ENCODE measurements at places on chromosomes 4 and X. TPM values are rescaled to one million over a fixed set of nuclear protein-coding genes. Genes with fewer than 3 reads are reported as not detected.

GRCh38 chrX:18873189-18873791 lies 110.6 kb downstream of the PHKA2 start:
- DNase-seq, result no peak

DNA sequence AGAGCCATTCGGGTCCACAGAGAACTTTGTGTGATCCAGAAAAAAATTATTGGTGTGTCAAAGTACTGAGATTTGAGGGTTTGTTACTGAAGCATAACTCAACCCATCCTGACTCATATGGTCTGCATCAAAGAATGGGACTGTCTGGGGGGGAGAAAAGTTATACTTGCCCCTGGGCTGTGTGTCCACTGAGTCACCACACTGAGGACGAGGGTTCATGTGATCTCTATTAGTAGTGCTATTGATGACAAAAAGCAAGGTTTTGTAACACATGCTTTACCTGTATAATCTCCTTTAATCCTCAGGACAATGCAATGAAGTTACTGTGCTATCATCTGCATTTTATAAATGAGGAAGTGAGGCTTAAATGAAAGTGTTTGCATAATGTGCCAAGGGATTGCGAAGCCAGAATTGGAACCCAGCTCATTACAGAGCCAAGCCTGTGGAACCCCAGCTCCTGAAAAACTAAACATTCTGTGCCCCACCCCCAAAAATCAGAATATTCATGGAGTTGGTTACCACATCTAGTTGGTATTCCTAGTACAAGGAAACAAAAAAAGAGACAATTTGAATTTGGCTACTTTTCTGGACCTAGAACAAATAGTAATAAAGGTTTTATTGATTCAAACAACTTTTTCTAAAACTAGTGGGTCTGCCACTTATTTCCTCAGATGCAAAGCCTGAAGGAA lies 31.2 kb downstream of the CCDC149 start:
- DNase-seq, result no peak

- DNase-seq, result no peak
These were observed 19.8 kb downstream of the GLRB start for GRCh38 chr4:157095716-157096115.

GRCh38 chr4:53855581-53856250 lies 208.7 kb downstream of the CHIC2 start:
- DNase-seq, result no peak

- no peak for DNase-seq
These were observed 188.5 kb upstream of the TEX13C start for GRCh38 chrX:125131164-125131563.

- no peak for DNase-seq
These were observed 6.1 kb downstream of the TCEANC start for GRCh38 chrX:13659063-13659462.

DNA sequence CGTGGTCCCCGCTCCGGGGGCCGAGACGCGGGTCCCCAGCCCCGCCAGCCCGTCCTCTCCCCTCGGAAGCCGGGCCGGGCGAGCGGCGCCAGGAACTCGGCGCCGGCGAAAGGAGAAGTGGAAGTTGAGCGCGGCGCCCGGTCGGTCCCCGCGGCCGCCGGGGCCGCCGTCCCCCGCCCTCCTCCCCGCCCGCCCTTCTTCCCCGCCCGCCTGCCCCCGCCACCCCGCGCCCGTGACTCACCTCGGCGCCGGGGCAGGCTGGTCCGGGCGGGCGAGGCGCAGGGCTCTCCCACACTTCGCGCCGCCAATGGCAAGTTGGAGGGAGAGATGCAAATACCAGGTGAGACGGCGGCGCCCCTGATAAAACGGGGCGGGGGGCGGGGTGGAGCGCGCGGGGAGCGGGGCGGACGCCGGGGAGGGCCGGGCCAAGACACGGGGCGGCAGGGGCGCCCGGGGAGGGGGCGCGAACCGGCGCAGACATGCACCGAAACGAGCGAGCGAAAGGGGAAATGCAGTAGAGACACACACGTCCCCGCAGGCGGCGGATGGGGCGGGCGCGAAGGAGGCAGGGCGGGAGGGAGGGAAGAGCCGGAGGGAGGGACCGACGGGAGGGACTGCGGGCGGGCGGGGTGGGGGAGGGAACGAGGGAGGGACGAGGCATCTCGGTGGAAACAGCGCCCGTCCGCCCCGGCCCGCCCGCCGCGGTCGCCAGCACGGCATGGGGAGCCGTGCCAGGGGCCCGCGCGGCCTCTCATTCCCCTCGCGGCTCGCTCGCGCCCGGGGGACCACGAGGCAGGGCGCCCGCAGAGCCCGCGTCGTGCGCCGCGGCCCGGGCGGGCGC lies at the start of gene ELF4:
TSS of gene ELF4 (minus strand) at position 119 of the 841 bp plus-strand sequence. CDS start 29,167 bp downstream, outside the sequence.
- DNase-seq, result peak; percentile 53

GRCh38 chrX:10483191-10483831 lies 137.1 kb downstream of the MID1 start:
- DNase-seq, result no peak

DNA sequence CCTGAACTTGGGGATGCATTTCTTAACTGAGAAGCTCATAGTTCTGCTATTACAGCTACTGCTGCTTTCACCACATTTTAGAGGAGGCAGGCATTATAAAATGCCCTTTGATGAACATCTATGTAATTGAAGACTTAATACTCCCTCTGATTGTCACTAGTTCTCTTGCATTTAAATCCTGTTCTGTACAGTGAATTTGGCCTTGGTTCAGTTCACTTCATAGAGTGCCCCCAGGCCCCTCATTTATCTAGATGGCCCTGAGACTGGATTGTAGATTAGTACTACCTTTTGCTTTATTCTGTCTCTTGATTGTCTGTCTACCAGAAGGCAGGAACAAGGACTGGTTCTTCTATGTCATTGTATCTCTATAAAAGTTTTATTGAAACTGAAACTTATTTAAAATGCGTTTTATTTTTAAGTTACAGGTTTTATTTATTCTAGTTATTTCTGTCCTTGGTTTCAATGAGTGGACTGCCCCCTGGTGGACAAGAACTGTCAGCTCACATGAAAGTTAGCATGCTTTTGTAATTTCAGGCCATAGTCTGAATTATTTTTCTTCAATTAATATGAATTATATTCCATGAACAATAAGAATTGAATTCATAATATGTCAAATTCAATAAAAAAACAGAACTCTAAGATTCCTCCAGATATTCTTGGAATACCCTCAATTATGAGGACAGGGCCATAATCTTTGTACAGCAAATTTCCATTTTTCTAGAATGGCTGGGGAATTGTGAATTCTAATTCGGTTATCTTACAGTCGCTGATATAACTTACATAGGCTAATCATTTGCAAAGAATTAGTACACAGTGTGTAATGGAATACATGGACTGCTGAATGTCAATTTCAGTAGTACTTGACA lies 47.2 kb upstream of the TMEM33 start:
- peak; percentile 66 for DNase-seq

GRCh38 chr4:26786916-26787315 lies 73.7 kb upstream of the STIM2 start:
- no peak for DNase-seq

DNA sequence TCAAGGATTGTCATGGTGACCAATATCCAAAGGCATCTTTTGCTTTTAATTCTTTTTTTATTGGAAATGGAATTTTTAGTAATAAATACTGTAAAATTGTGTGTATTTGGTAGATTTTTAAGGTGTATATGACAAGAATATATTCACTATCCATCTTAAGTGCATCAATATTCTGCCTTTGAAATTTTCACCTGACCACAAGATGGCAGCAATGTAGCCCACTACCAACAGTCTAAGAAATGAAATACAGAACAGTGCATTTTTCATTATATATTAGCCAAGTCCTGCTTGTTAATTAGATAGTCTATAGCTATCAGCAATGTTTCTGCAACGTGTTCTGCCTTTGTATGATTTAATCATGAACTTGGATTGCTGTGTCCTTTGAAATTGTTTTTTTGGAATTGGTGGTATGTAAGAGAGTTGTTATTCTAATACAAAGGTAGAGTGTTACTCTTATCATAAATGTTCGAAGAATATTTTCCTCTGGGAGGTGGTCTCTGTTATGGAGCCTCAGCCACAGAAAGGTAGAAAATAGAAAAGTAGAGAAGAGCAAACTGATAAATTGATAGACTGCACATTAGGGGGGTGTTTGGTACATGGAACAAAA lies 38.2 kb downstream of the HPGDS start:
- DNase-seq, result peak; percentile 40

- no peak for DNase-seq
These were observed at the start of gene CHRNA9 for GRCh38 chr4:40334591-40335524. TSS of gene CHRNA9 (plus strand) at chr4:40335333. CDS start at chr4:40335468, 135 bp downstream.

GRCh38 chrX:122220644-122221373 lies 963.3 kb upstream of the GRIA3 start:
- DNase-seq, result no peak

DNA sequence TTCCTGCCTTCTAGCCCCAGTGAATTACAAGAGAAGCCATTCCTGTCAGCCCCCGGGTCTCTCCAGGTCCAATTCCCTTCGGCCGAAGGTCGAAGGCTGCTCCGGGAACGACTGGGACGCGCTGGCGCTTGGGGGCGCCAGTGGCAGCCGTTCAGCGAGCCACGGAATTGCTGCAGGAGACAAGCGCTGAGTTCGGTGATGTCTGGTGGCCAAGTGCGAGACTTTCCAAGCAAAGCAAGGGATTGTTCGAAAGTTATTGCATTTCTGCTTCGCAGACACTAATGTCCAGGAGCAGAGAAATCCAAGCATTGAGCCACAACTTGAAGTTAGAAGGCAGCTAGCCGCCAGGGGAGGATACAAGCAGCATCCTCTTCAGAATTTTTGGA lies 1.1 kb upstream of the DKK2 start:
- DNase-seq, result peak; percentile 17

- no peak for DNase-seq
These were observed 1.4 kb downstream of the SPATA4 start for GRCh38 chr4:176193938-176194337.

GRCh38 chrX:130631011-130631410 lies 229.2 kb downstream of the RBMX2 start:
- DNase-seq, result no peak

- peak; percentile 14 for DNase-seq
These were observed 12.3 kb upstream of the GNPDA2 start for GRCh38 chr4:44738615-44739014.

GRCh38 chrX:155534800-155535199 lies 76.4 kb upstream of the F8A3 start:
- DNase-seq, result no peak

- DNase-seq, result no peak
These were observed 5.9 kb downstream of the ANXA10 start for GRCh38 chr4:168098248-168098717.

DNA sequence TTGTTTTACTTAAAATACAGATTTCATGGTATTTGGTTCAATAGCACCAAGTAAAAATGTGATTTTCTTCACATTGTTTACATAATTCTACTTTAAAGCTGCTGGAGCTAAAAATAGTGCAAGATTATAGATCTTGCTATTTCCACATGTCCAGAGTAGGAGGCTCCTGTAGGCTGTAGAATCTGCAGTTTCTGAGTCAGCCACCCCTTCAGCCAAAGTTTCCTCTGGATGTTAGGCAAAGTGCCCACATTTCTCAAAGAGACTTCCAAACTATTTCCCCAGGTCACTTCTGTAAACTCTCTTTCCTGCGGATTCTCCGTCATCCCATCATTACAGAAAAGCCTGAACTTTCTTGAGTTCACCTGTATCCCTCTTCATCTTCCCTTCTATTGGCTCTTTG lies 342.5 kb upstream of the FSTL5 start:
- no peak for DNase-seq

DNA sequence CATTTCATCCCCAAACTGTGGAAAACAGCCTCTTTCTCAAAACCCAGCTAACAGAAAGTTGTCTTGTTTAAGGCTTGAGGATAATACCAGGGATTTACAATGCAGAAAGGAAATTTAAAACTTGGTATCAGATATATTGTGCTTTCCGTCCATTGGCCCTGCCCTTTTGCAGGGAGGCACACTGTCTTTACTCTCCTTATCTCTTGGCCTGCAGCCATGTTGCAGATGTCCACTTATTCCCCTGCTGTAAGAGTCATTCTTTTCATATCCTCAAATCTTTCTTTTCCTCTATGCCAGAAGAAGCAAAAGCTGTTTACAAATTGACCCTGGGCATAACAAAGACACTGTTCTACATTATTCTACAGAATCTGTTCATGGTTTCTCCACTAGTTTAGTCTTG lies 75.6 kb upstream of the DYNLT3 start:
- peak; percentile 58 for DNase-seq

- DNase-seq, result no peak
These were observed 80.7 kb downstream of the SYNPO2 start for GRCh38 chr4:118969359-118969758.

DNA sequence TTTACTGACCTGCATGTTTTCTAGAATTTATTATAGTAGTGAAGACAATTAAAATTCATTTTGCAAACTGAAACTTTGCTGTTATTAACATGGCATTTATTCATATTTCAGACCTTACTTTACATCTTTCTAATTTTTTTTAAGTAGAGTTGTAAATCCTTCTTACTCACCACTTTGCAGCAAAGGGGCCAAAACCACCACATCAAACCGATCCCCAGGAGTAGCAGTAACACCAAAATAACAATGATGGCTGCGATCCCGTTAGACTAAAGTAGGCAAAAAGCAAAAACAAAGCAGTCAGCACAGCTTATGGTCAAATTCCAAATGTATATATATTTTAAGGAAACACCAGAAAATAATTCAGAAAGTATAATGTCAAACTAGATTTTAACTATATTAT lies 64.7 kb downstream of the ANTXR2 start:
- no peak for DNase-seq

DNA sequence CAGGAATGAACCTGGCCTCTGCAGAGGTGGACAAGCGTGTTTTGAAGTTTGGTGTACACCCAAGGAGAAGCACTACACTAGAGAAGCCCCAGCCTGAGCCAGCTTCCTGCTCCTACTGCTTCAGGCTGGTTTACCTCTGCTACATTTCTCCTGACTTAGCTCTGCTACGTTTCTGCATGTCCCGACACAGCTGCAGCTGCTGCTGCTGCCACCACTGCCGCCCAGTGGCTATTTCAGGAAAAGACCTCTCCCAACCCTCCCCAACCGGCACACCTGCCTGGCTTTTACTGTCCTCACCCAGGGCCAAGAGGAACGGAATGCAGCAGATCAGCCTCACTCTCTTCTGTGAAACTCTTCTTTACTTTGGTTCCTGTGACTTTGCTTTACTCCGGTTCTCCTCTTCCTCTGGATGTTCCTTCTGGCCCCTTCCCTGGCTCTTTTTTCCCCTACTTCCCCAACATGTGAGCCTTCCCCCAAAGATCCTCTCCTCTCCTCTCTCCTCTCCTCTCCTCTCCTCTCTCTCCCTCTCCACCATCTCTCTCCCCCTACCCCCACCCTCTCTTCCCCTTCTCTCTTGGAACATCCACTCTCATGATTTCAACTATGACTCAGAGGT lies 3.1 kb upstream of the P2RY4 start:
- peak; percentile 47 for DNase-seq

GRCh38 chr4:133920236-133920635 lies 281.4 kb downstream of the PABPC4L start:
- no peak for DNase-seq

CT45A2 gene
- total RNA-seq, result not detected

MID1IP1 gene
- 59.7 TPM for total RNA-seq

NDNF gene
- total RNA-seq, result 10.3 TPM

SPANXA1 gene
- total RNA-seq, result not detected

ZGRF1 gene
- total RNA-seq, result 2.6 TPM

NBDY gene
- 22.2 TPM for total RNA-seq

FGF5 gene
- total RNA-seq, result 0.05 TPM

ETDA gene
- total RNA-seq, result not detected

Data from mucosa of descending colon (tissue), 3 donors.